SK-N-SH treated with all-trans-retinoic acid at 6 μM for 48 hours (cell line): ENCODE measurements at places on chromosomes 3 and 15.

DNA sequence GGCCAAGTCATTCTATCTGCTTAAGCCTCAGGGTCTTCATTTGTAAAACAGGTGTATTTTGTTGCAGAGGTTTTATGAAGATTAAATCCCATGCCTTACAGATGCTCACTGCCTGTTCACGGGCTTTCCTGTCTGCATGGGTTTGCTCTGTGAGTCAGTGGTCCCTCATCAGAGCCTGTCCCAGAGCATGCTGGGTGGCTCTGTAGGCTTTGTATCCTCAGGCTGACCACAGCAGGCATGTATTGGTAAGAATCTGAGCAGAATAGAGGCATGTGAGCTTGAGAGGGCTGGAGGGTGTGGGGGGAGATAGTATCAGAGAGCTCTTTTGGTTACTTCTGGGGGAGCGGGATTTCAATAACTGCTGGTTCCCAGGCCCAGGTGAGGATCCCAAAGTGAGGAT, 45.4 kb upstream of the PLXNA1 start:
- peak; percentile 39 for ATAC-seq

GRCh38 chr3:169091196-169091823, 572.2 kb downstream of the MECOM start:
- ATAC-seq: peak; percentile 40; the same call in 1 of the 3 replicates

DNA sequence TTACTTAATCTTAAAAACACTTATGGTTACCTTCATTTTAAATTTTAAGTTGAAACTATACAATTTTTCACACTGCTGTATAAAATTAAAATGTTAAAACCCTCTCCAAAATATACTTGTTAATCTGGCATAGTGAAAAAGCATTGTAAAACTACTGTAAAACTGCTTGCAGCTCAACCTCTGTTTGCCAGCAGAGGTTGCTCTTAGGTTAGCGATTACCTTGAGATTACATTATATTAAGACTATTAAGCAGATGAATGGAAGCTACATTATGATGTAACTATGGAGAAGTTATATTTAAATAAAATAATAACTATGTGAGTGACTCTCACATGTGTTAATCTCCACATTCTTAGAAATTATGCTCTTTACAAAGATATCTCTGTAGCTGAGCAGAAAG, 143.6 kb upstream of the SLITRK3 start:
- no peak for ATAC-seq

GRCh38 chr3:2098398-2099027, at the start of gene CNTN4:
Gene CNTN4 (plus strand): TSS chr3:2098866.
- peak; percentile 47; the same call in 2 of the 3 replicates for ATAC-seq

DNA sequence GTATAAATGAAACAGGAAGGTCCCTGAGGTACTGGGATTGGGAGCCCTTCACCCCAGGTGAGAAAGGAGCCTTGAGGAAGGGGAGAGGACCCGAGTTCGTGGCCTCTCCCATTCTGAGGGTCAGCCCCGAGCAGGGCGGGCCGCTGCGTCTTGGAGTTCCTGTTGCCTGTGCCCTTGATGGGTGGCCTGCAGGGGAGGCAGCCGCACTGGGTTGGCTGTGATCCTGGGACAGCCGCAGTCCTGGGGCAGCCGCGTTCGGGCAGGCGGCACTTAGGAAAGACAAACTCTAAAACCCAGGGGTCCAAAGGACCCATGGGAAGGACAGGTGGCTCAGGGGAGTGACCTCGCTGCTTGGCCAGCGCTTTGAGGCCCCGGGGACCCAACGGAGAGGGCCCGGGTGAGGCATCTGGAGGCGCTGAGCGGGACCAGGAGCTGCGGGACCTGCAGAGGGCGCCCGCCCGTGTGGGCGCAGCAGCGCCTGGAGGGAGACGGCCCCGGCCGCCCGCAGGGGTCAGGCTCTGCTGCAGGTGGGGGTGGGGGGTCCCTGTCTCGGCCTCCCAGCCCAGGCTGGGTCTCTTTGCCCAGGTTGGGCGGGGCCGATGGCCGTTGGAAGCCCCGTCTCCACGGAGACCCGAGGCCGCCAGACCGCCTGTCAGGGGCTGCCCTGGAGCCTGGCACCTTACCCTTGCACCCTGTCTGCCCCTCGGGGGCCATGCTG, 65.1 kb downstream of the HMCES start:
- no peak for ATAC-seq

DNA sequence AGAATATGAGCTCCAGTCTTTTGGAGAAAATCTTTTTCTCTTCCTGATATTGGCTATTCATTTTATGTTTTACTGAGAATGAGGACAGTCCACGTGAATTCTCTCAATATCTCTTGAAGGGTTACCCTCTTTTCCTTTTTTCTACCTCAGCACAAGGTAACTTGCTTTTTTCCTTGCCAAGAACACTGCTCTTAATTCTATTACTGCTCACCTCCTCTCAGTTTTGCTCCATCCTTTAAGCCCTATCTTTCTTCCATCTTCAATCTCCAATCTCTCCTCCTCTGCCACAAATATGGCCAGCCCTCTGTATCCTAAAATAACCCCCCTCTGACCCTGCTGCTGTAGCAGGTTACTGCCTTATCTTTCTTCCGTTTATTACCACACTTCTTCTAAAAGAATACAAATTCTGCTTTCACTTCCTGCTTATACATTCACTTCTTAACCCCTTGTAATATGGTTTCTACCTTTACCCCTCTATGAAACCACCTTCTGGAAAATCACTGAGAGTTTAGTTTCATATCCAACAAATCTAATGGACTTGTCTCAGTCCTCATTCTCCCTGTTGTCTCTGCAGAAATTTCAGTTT, 89.0 kb downstream of the NFKBIZ start:
- no peak for ATAC-seq

- ATAC-seq: peak; percentile 63; the same call in 2 of the 3 replicates
These were observed 9.7 kb downstream of the MYH15 start for GRCh38 chr3:108500728-108501127.

GRCh38 chr15:32218666-32219065, 184.4 kb downstream of the GOLGA8K start:
- ATAC-seq: no peak

DNA sequence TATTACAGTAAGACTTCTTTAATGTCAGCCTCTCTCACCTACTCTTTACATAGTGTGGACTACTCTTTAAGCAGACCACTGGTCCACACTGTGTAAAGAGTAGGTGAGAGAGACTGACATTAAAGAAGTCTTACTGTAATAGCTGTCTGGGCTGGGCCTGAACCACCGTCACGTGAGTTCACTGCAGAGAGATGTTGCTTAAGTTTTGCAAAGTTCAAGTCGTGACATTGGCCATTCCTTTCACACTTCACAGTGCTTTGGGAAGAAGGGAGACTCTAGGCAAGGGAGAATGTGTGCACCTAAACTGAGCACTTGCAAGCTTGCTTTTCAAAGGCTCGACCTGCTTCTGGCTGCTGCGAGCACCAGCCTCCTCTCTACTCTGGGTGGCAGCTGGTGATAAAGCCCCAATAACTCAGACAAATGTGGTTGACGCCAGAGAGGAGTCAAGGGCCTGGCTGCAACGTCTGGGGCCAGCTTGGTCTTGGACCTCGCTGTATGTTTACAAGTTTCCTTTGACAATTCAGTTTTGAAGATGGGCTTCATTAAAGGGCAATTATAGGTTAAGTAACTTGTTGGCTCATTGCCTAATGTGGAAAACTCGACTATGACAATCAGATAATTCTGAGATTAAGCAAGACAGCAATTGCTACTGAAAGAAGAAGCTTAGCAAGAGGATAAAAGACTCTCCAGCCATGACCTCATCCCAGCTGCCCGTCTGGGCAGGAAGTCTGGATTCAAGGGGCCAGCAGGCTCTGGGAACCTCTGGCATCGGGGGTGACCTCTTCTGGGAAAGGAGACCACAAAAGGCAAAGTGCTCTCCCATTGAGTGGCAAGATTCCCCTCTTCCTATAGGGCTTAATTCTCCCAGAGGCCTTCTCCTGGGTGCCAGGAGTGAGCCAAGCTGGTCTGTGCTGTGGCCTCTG, 242.1 kb upstream of the TLE3 start:
- peak; percentile 89 for ATAC-seq

DNA sequence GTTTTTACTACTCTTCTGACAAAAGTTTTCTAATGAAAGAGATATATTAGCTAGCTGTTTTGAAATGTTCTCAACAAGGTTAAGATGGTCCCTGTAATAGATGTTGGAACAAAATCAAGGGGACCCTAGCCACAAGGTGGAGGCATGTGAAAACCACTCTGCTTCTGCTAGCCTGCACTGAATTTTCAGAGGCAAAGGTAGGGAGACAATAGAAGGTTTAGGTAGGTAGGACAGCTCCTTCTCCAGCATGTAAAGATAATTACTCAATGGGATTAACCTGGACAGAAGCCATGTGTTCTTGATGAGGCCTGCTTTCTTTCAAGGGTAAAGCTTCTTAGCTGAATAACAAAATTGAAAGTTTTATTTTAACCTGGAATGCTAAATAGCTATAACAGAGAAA, 333.5 kb downstream of the LSAMP start:
- ATAC-seq: peak; percentile 62

DNA sequence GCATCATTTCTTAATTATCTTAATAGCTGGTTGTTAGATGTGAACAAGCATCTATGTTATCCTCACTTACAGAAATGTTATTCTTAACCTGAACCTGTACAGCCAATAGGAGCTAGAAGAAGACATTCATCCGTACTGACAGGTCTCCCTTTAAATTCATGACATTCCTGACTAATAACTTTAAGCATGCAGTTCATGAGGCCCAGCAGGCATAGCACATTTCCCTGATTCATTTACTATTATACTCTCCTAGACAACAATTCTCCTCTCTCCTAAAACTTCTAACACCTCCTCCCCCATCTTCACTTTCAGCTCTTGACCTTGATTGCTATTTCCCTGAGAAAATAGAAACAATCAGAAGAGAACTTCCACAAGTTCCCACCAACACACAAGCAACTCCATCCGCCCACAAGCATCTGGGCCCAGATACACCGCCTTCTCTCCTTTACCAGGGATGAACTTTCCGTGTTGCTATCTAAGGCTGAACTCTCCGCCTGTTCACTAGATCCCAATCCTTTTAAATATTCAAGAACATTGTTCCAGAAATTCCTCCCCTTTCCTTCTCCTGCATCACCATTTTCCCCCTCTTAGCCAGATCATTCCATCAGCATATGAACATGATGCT, 62.9 kb upstream of the SPRED1 start:
- peak; percentile 45; the same call in 2 of the 3 replicates for ATAC-seq

GRCh38 chr15:92383519-92384324, 10.0 kb upstream of the ST8SIA2 start:
- no peak for ATAC-seq

DNA sequence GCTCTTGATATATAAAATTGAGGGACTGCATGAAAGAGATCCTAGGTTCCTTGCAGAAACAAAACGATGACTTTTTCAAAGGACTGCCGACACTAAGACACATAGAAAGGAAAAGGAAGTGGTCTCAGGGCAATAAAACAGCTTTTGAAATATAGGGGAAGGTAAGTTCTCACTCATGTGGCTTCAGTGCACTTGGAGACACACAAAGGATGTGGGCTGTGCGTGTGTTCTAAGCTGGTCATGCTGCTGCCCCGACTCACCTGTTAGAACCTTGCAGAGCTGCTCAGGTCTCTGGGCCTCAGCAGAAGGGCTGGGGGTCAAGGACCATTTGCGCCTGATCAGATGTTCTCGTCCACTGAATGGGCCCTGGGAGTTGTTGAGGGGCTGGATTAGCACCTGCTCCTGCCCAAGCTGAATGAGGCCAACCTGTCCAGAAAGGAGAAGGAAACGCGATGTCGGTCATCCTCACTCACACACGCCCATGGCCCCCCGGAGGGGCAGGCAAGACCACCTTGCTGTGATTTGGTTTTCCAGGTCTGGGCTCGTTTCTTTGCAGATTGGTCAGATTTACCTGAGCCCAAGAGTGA, 11.1 kb downstream of the ADAMTS17 start:
- no peak for ATAC-seq

DNA sequence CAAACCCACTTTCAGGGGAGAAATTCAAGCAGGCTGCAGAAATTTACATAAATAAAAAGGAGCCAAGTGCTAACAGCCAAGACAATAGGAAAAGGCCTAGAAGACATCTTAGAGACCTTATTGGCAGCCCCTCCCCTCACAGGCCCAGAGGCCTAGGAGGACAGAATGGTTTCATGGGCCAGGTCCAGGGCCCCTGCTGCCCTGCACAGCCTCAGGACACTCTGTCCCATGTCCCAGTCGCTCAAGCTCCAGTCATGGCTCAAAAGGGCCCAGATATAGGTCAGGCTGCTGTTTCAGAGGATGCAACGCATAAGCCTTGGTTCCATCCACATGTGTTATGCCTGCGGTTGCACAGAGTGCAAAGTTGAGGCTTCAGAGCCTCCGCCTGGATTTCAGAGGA, 55.8 kb downstream of the SLC41A3 start:
- ATAC-seq: no peak

DNA sequence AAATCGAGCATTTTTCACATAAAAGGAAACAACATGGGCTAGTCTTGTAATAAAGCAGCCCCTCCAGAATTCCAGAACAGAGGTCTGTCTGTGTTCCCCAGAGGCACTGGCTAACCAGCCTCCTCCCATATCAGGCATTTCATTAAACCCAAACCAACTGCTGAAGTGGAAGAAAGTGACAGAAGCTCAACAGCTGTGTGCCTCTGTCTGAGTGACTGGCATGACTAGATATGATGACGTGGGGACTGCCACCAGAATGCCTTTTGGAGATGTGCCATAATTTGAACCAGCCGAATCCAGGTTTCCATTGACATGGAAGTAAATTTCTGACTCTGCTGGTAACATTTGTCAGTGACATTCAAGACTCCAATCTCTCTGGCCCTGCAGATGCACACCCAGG, 8.7 kb downstream of the LIMD1 start:
- ATAC-seq: no peak

- ATAC-seq: no peak
These were observed 50.2 kb downstream of the KLF15 start for GRCh38 chr3:126306888-126307482.

- no peak for ATAC-seq
These were observed 31.6 kb downstream of the COL8A1 start for GRCh38 chr3:99669879-99670555.

DNA sequence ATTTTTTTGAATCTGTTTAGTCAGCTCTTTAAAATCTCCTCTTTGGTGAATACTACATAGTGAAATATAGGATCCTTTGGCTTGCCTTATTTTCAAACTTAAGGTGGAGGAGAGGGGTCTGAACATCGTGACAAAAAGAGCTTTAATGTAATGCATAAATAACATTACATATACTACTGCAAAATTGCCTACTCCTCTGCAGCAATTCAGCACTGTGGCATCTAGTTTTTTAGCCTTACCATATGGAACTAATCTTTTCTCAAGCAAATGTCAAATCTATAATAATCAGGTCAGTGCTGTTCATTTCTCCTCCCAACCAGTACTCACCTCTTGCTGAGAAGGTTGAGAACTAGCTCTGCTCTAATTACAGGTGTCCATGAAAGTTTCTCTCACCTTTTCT, 394.0 kb upstream of the CDIN1 start:
- ATAC-seq: peak; percentile 62

DNA sequence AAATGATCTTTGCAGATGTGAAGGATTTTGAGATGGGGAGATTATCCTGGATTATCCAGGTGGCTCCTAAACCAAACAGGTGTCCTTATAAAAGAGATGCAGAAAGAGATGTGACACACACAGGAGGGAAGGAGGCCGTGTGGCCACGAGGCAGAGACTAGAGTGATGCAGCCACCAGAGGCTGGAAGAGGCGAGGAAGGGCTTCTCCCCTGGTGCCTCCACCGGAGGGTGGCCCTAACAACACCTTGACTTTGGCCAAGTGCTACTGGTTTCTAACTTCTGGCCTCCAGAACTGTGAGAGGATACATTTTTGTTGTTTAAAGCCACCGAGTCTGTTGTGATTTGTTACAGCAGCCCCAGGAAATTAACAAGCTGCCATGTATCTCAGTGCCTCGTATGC, 127.1 kb downstream of the ASB7 start:
- no peak for ATAC-seq
